ENCODE measurements at places on chromosomes 2 and 18. TPM values are rescaled to one million over a fixed set of nuclear protein-coding genes. Genes with fewer than 3 reads are reported as not detected.

DNA sequence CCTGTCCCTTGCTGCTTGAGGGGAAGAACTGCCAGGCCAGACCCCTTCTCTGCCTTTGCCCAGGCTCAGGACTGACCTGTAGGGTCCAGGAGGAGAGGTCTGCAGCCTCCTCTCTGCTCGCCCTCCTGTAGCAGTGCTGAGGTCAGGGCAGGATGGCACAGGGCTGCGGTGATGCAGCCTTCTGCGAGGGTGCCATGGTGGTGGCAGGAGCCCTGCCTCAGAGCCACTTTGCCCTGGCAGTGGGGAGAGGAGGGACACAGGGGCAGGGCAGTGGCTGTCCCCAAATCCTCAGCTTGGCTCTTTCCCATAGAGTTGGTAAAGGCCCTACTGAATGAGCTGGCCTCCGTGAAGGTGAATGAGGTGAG lies 884 bp downstream of the PROM2 start:
- no peak for DNase-seq
- no peak overlapping the region for H3K4me3 ChIP-seq
- no peaks in the 10 kb centered on the region for H3K36me3 ChIP-seq
- H3K27me3 ChIP-seq, result no peaks in the 10 kb centered on the region

DNA sequence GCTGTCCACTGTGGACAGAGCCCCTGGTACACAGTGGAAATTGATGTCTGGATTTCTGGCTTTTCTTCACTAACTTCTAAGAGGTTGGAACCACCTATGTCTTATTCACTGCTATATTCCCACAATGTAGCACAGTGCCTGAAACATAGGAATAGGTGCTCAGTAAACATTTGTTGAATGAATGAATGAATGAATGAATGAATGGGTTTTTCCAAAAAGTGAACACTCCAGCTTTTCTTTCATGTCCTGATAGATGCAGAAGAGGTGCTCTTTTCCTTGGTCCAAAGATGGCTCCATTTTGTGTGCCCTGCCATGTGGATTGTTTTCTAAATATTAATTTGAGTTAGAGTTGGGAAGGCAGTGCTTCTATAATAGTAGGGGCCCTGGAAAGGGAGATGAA lies 124.1 kb downstream of the SP3 start:
- no peak overlapping the region for H3K4me3 ChIP-seq
- H3K36me3 ChIP-seq, result no peaks in the 10 kb centered on the region
- H3K27me3 ChIP-seq, result no peaks in the 10 kb centered on the region
- DNase-seq, result no peak

GRCh38 chr2:101725038-101725437 lies 27.5 kb downstream of the MAP4K4 start:
- no peak overlapping the region for H3K4me3 ChIP-seq
- no peaks in the 10 kb centered on the region for H3K27me3 ChIP-seq
- no peak overlapping the region for H3K27ac ChIP-seq
- no peak for DNase-seq
- peaks cover 89% of the 10 kb centered on the region for H3K4me1 ChIP-seq

NTSR2 gene
- not detected for total RNA-seq

GRCh38 chr2:139773720-139774277 lies 993.6 kb upstream of the NXPH2 start:
- H3K4me1 ChIP-seq, result no peaks in the 10 kb centered on the region
- H3K27me3 ChIP-seq, result no peaks in the 10 kb centered on the region
- H3K27ac ChIP-seq, result no peak overlapping the region

DNA sequence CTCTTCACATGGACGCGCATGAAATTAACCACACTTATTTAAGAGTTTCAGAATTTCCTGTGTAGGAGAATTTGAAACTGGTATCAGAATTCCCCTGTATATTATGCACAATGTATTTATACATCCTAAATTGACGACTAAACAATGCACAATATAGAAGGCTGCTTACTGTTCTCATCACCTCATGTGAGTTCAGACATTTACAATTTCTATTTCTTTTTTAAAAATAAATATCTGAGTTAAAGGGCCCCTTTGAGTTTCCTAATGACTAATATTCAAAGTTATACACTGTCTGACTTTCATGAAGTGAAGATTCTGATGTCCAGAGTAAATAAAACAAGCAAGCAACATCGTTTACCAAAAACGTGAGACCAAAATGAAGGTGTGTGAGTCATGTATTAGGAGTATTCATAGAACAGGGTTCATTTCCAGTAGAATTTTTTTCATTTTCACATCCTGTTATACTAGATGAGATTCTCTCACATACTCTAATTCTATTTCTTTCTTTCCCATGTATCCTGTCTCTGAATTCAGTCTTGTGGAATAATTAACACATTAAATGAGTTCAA lies 406.2 kb downstream of the NUP35 start:
- no peak overlapping the region for H3K27ac ChIP-seq
- no peaks in the 10 kb centered on the region for H3K27me3 ChIP-seq
- no peaks in the 10 kb centered on the region for H3K4me1 ChIP-seq
- H3K36me3 ChIP-seq, result no peaks in the 10 kb centered on the region

DNA sequence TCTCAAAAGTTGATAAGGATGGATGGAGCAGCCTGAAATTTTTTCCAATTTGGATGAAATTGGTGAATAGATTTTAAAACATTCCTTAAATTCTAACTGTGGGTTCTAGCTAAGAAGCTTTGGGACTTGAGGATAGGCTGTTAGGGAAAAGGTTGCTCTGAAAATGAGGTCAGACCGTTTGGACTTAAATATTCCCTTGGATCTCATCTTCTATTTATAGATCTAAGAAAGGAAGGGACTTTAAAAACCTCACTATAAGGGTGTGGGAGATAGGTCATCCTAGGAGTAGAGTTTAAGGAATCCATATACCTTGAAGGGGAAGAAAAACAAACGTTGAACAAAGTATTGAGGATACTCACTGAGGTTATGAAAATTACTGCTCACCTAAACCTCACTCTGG lies 17.4 kb upstream of the SNORC start:
- H3K4me3 ChIP-seq, result no peak overlapping the region
- no peaks in the 10 kb centered on the region for H3K27me3 ChIP-seq
- DNase-seq, result peak; percentile 4
- H3K27ac ChIP-seq, result no peak overlapping the region

CDH20 gene
- not detected for total RNA-seq

GRCh38 chr2:98346311-98347236 lies at the start of gene CNGA3:
TSS of gene CNGA3 (plus strand) at chr2:98346456. CDS start at chr2:98369976, 23,520 bp downstream.
- peaks cover 7% of the 10 kb centered on the region for H3K27me3 ChIP-seq
- no peaks in the 10 kb centered on the region for H3K36me3 ChIP-seq
- no peak within 1 kb of the TSS for H3K27ac ChIP-seq
- DNase-seq, result no peak

GRCh38 chr2:30231996-30232800 lies 864 bp downstream of the LBH start:
- peaks cover 14% of the 10 kb centered on the region for H3K36me3 ChIP-seq
- peak overlapping the region; percentile 93 for H3K27ac ChIP-seq
- H3K4me1 ChIP-seq, result peaks cover 64% of the 10 kb centered on the region

GRCh38 chr2:205754285-205754923 lies 72.1 kb downstream of the NRP2 start:
- no peak overlapping the region for H3K4me3 ChIP-seq
- H3K4me1 ChIP-seq, result no peaks in the 10 kb centered on the region
- H3K36me3 ChIP-seq, result no peaks in the 10 kb centered on the region
- no peak for DNase-seq
- no peaks in the 10 kb centered on the region for H3K27me3 ChIP-seq

SERPINB10 gene
- not detected for total RNA-seq

C1QL2 gene
- not detected for total RNA-seq

- no peaks in the 10 kb centered on the region for H3K27me3 ChIP-seq
- peaks cover 5% of the 10 kb centered on the region for H3K4me1 ChIP-seq
- no peak overlapping the region for H3K27ac ChIP-seq
- no peaks in the 10 kb centered on the region for H3K36me3 ChIP-seq
- H3K4me3 ChIP-seq, result no peak overlapping the region
Measured at GRCh38 chr2:105378921-105379383, 19.9 kb downstream of the FHL2 start.

CHST9 gene
- total RNA-seq, result not detected

DNA sequence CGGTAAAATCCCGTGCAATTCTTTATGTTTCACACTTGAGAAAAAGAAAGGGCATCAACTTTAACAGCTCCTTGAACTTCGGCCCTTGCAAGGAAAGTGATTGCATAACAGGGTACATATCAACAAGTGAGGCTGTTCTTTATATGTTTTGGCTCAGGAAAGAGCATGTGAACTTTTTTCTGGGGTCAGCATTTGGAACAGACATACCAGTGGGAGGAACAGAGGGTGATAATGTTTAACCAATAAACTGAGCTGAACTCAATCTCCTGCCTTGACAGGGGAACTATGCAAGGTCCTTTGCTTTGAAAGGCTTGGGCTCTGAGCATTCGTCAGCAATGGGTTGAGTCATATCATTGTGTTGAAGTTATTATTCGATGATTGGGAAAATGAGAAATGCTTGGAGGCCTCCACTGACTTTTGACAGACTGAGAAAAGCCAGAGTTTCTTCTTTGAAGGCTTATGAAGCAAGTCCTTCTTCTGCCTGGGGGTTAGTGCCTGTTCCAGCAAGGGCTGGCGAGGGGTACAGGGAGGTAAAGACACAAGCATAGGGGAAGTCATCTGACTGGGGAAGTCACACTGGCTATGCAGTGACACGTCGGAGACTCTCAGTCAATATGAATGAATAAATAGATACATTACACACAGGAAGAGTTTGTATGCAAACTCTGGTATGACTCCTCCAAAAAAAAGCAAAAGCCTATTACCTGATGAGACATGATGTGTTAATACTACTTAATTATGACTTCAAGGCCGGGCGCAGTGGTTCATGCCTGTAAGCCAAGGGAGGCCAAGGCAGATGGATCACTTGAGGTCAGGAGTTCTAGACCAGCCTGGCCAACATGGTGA lies 57.2 kb downstream of the CYB5A start:
- no peaks in the 10 kb centered on the region for H3K4me1 ChIP-seq
- no peak overlapping the region for H3K27ac ChIP-seq
- DNase-seq, result no peak
- no peak overlapping the region for H3K4me3 ChIP-seq
- no peaks in the 10 kb centered on the region for H3K27me3 ChIP-seq

Data from CD4-positive, alpha-beta memory T cell (primary cell).